ENCODE measurements at places on chromosomes 16 and 17.

DNA sequence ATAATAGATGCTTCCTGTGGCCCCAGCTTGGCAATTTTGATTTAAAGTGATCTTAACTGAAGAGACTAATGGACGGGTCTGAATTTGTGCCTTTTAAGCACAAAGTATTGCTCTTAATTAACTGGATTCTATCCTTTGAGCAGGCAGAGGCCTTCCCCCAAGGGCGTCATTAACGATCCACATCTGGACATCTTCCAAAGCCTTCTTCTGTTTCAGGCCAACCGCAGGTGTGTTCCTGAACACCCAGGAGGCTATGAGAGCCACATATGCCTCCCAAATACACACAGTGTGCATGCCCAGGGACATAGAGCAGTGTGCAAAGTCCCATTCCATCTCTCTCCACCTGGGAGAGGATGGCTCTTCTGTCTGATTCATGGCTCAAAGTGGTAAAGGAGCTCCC lies 42.3 kb downstream of the MAPT start:
- no peak for DNase-seq

DNA sequence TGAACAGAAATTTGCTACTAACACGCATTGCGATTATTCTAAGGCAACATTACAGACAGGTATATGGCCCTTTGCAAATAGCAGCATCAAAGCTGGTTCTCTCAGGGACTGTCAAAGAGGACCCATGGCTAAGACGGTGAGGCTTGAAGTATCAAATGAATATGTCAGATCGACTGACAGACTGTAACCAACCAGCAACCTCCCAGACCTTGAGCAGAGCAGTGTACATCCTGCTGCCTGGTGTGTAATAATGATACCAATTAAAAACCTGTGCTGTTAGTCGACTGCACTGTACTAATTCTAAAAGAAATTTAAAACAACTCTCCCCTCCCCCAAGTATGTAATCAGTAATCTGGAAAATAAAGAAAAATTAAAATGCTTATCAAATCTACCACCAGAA lies 35.9 kb upstream of the GHDC start:
- no peak for DNase-seq

GRCh38 chr17:28470914-28471366 lies 2.5 kb upstream of the SLC13A2 start:
- DNase-seq, result no peak

- no peak for DNase-seq
Observed at GRCh38 chr17:80482058-80482318, 5.6 kb upstream of the NPTX1 start.

- no peak for DNase-seq
Observed at GRCh38 chr17:9702914-9703780, 57.8 kb downstream of the USP43 start.

DNA sequence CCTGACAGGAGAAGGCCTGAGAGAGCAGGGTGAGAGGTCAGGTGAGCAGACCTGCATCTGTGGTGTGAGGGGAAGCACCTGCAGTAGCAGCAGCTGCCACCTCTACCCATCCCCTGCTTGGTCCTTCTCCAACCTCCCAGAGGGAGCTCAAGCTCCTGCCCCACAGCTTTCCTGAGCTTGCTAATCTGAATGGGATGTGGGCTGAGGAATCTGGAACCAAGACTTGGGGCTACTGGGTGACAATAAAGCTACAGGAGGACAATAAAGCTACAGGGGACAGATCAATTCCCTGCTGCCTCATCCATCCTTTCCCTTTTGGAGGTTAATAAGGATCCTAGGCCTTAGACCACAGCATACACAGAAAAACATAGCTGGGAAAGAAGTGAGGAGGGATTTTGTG lies 4.9 kb upstream of the TBX4 start:
- no peak for DNase-seq

DNA sequence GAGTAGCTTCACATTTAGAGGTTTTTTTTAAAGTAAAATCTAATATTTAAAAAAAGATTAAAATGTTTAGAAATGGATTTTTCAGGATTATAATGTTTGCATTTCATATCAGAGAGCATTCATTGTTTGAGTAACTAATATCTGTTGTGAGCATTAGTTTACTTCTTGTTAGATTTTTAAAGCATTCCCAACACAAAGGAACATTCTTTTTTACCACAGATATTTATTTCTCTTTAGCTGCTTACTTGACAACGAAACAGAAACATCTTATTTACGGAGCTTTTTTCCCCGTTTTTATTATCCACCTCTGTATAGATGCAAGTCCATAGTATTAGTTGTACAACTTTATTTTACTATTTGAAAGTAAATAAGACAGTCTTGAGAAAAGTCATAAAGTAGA lies 53.0 kb downstream of the NFAT5 start:
- DNase-seq, result no peak

GRCh38 chr17:11486868-11487310 lies 111.4 kb upstream of the DNAH9 start:
- DNase-seq, result no peak

GRCh38 chr16:1290860-1291575 lies 18.4 kb upstream of the UBE2I start:
- DNase-seq, result no peak

DNA sequence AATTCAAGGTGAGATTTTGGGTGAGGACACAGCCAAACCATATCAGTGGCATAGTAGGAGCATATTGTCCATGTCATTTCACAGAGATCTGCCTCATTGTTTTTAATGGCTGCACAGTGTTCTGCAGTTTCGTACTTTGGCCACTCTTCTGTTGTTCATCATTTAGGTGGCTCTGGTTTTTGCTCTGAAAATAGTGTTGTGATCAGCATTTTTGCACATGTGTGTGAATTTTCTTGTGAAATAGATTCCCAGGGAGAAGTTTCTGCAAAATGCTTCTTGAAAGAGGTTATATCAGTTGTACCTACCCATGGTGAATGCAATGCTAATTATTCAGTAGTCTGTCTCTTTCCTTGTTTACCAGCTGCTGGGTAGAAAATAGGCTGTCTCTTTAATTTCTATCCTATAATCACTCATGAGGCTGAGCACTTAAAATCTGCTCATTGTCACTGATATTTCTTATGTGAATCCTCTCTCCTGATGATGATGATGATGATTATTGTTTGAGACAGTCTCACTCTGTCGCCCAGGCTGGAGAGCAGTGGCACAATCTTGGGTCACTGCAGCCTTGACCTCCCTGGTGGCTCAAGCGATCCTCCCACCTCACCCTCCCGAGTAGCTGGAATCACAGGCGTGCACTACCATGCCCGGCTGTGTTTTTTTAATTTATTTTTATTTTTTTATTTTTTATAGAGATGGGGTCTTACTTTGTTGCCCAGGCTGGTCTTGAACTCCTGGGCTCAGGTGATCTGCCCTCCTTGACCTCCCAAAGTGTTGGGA lies 10.5 kb downstream of the LCMT1 start:
- DNase-seq, result no peak

DNA sequence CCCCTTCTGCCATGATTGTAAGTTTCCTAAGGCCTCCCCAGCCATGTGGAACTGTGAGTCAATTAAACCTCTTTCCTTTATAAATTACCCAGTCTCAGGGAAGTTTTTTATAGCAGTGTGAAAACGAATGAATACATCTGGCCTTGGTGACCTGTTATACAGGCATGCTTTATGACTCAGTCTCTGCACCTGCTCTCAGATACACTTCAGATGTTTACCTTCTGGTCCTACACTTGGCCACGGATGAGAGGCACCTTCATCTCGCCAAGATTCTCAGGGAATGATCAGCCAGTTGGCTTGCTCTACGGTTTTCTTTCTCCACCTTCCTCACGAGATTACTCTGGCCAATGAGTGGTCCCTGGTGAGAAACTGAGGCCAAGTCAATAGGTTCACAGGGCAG lies 304.7 kb downstream of the CA10 start:
- no peak for DNase-seq

DNA sequence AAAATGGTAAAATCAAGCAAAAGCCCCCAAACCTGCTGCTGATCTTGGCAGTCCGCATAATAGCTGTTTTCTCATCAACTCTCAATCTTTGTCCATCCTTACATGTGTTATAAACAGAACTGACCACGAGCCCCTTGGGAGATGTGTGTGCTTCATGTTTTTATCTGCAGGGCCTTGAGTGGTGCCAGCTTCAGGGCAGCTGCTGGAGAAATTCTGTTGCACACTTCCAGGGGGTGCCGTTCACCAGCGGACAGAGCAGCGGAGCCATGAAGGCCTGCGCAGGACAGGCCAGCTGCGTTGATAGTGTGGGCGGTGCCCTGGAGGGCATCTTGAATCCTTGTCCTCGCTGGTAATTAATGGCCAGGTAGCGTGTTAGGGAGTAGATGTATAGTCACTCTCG lies 20.1 kb downstream of the MPRIP start:
- DNase-seq, result no peak

DNA sequence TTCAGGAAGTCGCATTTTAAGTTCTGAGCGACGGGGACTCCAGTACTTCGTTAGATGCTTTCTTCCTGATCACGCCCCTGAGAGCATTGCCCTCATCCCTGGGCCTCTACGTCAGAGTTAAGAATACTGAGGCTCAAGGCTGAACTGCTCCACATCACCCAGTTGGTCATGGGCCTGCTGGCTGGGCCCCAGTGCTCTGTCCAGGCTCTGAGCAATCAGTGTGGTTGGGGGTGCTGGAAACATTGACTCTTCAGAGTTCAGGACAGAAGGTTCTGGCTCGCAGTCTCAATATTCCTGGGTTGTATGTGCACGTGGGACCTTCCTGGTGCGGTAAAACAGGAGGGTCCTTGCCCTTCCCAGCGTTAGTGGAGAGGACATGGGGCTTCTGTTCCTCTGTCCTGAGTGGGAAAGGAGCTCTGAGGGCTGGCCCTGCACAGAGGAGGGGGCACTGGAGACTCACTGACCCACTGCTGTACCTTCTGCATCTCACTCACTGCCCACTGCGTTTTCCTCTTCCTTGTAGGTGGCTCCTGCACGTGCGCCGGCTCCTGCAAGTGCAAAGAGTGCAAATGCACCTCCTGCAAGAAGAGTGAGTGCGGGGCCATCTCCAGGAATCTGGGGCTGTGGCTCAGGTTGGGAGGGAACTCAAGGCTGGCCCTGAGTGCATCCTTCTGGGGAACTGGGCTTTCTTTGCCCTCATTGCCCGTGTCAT lies 518 bp downstream of the MT1E start:
- no peak for DNase-seq

GRCh38 chr17:45123076-45123770 lies 9.1 kb downstream of the PLCD3 start:
- no peak for DNase-seq

DNA sequence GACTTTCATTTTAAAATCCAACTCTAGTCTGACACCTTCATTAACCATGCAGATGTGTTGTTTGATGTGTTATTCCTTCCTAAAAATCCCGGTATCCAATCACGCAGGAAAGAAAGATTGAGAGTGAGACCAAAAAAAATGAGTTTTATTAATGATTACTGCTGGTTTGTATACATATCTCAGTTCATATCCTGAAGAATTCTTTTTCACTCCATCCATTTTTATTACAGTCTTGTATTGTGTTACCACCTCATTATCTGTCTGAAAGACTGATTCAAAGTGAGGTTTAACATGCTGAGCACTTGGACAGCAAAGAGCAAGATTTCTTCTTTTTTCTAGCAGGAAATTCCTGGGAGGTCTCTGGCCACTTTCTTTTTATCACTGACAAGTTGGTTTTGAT lies 268.3 kb downstream of the CDH11 start:
- DNase-seq, result no peak

GRCh38 chr17:27256225-27257030 lies 37.5 kb upstream of the WSB1 start:
- no peak for DNase-seq

- DNase-seq, result no peak
Observed at GRCh38 chr17:51371732-51372151, 111.4 kb downstream of the UTP18 start.

DNA sequence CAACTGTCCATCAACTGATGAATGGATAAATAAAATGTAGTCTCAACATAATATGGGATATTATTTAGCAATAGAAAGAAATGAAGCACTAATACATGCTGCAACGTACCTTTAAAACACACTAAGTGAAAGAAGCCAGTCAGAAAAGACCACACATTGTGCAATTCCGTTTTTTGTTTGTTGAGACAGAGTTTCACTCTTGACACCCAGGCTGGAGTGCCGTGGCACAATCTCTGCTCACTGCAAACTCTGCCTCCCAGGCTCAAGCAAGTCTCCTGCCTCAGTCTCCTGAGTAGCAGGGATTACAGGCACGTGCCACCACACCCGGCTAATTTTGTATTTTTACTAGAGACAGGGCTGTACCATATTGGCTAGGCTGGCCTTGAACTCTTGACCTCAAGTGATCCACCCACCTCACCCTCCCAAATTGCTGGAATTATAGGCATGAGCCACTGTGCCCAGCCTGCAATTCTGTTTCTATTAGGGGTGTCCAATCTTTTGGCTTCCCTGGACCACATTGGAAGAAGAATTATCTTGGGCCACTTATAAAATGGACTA lies 40.1 kb downstream of the SCNN1B start:
- no peak for DNase-seq

DNA sequence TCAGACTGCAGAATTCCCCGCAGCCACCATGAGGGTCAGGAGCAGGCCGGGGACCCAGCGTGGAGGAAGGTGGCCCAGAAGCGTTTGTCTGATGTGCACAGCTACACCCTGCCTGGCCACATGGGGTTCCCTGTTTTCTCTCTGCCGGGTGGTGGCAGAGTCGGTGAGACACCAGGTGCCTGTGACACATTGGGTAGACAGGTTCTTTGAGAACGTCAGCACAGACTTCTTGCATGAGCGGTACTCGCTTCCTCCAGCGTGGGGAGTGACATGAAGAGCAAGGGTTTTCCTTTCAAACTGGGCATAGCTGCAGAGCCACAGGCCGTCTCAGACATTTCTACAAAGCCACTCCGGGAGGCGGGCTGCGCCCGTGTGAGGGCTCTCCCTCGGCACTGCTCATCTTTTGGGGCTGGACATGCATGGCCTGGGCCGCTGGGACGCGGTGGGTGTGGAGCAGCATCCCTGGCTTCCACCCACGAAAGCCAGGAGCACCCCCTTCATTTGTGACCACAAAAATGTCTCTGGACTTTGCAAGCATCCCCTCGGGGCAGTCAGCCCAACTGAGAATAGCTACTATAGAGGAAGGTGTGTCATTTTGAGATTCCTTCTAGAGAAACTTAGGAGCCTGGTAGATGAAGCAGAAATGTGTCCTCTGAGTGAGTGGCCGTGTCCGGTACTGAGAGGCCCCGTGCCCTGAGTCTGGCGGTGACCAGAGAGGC lies 26.0 kb downstream of the NME3 start:
- DNase-seq, result no peak

- DNase-seq, result no peak
Observed at GRCh38 chr16:29820271-29820701, at the start of gene MVP. TSS of gene MVP (plus strand) at chr16:29820462. CDS start at chr16:29830550, 10,088 bp downstream.

All from GM19239 (cell line).